ENCODE measurements at places on chromosomes 5 and 9.

GRCh38 chr9:108022246-108022935 is 532.8 kb upstream of the KLF4 start:
- no peak for DNase-seq

DNA sequence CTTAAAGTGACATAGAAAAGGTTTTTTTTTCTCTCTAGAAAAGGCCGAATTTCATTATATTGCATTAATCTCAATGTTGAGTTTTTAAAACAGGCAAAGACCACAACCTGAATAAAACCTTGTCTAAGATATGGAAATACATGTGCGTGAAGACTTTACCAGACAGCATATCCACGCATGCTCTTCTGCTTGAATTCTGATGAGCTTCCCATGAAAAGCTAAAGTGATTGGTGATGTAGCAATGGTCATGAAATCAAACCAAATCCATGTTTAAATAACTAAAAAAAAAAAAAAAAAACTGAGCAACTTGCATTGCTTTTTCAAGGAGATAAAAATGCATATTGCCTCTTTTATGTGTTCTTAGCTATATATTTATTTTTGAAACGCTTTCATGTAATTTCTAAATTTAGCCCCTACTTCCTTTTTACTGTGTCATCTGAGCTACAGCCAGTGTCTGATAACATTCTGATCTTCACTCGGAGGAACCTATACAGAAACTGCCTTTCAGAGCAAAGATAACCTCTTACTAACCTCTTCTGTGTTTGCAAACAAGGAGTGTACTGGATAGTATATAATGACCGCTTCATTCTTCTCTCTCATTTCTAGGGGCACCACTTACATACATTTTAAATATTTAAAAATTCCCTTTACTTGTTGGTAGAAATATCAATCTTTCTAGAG is 179.1 kb upstream of the GNA14 start:
- DNase-seq, result no peak

- peak; percentile 59 for DNase-seq
Measured at GRCh38 chr5:75510836-75511434, 494 bp downstream of the CERT1 start.

DNA sequence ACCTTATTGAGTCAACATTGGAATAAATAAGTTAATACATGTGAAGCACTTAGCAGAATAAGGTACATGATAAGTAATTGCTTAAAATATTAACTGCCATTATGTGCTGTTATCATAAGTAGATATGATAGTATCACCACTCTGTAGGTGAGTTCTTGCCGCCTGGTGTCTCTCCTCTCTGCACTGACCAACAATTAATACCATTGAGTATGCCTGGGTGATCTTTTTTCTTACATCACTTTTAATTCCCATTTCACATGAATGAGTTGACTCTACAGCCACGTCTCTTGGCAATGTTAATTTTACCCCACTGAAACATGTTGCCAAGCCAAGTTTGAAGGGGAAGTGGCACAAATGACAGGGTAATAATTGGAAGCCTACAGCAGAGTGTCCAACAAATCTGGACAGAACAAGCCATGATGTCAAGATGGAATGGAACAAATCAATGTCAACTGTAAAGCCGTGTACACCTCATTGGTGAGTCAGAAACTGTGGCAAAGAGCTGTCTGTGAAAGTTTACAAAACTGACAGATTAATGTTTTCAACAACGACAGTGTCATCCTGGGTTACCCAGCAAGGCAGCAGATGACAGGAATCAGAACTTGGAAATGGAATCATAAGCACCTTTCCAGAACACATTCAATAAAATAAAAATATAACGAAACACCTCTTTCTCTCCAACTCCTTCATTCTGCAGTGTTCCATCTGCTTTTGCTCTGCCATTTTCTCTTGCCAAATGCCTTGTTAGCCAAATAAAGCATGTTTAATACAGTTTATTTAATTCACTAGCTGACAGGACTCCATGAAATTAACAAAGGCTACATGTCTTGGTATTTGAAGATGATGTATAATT is 330.9 kb downstream of the CTNND2 start:
- no peak for DNase-seq

- DNase-seq, result no peak
Measured at GRCh38 chr5:9313751-9314150, 232.1 kb downstream of the SEMA5A start.

- DNase-seq, result no peak
Measured at GRCh38 chr5:14118551-14119320, 24.4 kb upstream of the TRIO start.

DNA sequence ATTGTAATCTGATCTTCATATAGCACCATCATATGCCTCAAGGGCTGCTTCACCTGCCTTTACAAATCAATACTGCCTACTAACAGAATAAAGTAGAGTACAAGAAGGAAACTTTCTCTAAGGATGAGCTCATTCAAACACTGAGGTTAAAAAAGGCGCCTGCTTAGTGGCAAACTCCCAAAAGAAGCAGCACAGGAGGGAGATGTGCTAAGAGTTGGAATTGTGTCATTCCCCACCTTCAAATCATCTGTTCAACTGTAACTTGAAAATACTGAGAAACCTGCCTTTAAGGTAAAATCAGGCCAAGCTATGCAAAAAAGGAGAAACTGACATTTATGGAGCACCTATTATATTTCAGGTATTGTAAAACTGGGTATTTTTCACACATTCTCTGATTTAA is 560.6 kb downstream of the PTPRD start:
- DNase-seq, result no peak

DNA sequence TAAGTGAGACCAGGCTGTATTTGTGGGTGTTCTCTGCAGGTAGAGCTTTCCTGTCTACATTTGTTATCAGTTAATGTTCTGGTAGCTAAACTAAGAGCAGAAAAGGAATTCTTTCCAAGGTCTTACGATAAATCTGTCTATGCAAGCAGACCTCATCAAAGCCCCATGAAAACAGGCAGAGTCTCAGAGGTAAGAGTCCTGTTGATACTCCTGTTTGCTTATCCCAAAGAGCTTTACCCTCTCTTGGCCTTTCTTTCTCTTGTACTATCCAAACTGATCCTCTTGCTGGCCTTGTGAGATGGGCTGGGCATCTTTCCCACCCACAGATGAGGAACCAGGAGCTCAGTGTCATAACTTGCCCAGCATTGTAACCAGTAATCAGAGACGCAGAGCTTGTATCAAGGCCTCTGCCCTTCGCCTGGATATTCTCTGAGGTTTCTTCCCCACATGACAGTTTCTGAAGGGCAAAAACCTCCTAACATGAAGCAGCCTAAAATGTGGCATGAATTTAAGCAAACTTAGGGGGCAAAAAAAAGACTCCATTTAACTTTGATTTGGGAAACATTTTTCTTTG is 33.5 kb downstream of the PRKACG start:
- no peak for DNase-seq

- DNase-seq, result no peak
Measured at GRCh38 chr9:1222511-1222910, 172.4 kb downstream of the DMRT2 start.

DNA sequence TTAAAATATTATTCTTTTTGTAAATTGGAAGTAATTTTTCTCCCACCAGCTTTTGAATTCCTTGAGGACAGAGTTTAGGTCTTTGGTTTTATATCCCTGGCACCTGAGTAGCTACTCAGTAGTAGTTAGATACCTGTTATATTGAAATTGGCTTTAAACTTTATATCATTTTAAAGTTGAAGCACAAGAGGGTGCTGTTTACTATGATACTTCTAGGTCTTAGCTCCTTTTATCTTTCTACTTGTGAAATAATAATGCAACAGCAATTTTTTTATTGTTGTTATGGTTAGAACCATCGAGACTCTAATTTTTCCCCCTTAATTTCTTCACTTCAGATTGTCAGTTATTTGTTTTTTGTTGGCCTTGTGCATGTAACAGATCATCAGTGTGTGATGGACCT is 46.3 kb downstream of the AP3S1 start:
- DNase-seq, result no peak

GRCh38 chr5:6899221-6899620 is 186.0 kb downstream of the TENT4A start:
- no peak for DNase-seq

DNA sequence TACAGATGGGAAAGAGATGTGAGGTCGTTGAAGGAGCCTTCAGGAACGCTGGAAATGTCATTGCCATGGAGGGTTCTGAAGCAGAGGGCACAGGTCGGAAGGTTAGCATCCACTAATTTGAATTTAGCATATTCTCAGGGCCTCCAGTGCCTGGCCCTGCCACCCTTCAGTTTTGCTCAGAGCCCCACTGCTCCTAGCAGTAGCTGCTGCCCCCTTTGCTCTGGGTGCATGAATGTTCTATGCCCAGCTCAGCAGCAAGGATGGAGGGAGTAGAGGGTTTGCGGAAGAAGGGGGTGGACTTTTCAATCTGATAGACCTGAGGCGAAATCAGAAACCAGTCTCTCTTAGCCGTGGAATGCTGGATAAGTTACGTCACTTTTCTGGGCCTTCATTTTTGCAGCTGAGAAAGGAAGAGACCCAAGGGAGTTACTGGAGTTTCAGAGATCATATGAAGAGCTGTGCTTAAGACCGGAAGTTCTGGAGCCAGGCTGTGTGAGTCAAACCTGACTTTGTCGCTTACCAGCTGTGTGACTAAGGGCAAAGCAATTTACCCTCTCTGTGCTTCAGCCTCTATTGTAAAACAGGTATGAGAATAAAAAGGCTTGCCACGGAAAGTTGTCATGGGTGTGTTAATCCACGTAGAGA is 133.2 kb upstream of the PANK3 start:
- no peak for DNase-seq

GRCh38 chr5:40359832-40360231 is 319.9 kb upstream of the PTGER4 start:
- DNase-seq, result no peak

DNA sequence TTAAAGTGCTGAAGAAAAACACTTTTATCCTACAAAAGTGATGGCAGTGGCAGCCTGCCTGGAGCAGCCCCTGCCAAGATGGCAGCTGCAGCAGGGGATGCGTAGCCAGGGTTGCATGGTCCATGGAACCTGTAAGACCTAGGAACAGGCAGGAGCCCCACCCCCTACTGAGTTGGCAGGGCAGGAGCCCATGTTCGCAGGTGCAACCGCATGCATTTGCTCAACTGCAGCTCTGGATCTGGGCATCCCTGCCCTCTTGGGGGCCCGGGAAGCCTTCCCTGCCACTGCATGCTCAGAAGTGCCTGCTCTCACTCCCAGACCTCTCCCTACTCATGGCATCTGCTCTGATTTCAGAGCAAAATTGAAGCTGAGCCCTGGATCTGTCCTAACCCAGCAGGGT is 779.6 kb downstream of the CDH18 start:
- no peak for DNase-seq

DNA sequence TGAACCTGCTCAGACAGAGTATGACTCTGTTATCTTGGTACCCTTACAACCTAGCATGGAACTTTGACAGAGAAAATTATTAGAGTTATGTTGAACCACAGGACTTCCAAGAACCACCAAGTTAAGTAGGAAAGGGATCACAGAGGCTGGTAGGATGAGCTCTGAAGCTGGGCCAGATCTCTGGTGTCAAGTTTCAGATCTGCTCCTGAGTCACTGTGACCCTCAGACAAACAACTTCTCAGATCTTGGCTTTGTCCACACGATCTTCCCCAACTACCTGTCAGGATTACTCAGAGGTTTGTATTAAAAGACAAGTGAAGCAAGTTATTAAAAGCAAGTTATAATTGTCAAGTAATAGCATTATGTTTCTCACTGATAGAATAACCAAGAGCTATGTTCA is 189.0 kb downstream of the SEC61B start:
- no peak for DNase-seq

DNA sequence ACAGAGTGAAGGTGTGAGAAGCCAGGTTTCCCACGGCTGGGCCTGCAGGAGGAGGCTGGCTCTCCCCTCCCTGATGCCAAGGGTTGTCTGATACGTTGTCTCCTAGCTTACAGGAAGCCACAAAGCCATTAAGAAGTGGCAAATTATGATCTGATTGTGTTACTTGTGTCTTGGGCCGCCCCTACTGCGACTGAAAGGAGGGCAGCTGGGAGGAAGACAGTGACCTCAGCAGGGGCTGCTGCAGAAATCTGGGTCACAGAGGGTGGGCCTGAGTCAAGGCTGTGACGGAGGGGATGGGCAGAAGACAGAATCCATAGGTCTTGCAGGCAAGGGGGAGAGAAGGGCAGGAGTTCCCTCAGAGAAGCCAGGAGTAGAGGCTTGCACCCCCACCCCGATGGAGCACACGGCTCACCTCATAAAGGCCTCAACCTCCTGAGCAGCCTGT is 145.0 kb downstream of the FSTL4 start:
- no peak for DNase-seq

DNA sequence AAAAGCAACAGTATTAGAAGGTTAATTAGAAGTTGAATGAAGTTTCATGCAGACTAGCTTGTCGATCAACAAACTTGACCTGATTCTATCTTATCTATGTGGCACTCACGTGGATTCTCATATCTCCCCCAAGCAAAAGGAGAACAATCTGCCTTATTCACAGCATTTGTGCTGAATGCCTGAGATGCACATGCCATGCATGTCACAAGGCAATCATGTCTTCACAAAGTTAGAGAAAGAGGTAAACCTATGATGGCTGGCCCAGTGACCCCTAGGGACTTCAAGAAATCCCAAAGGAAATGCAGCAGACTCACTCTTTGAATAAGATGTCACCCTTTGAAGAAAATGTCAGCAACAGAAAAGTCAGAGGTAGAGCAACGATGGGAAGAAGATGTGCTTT is 17.6 kb upstream of the SHOC1 start:
- DNase-seq, result no peak

DNA sequence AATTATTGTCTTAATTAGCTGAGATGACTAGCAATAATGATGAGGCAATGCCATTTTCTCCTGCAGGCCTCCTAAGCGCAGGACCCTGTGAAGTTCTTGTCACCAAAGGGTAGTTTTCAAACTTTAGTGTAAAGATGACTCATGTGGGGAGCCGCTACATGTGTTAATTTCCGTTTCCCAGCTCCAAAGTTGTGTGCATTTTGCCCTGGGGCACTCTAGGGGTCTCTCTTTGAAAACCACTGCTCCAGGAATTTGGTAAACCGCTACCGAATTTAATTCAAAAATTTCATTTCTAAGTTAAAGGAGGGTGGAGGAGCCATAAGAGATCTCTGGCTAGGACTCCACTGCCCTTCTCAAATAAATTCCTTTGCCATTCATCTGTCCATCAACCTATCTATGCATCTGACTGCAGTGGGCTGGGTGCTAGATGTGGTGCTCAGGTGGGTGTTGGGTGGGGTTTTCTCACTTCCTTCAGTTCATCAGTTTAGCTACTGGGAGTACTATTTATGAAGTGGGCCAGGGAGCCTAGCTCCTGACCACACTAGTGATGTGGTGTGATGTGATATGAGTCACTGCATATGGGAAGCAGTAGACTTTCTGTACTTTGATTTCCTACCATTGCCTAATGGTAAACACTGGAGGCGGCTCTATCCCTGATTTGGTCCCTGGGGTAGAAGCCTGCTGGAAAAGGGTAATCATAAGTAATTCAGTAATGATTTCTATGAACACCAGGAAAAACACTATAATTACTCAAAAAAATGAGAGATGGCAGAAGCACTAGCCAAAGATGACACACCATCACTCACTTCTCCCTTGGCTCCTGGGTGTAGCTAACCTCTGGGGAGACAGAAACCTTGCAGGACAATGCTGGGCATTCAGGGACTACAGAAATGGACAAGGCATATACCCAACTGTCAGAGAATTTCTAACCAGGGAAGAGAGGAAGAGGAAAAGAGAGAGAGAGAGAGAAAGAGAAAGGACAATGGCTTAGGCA is 4.0 kb upstream of the ZSWIM6 start:
- DNase-seq, result peak; percentile 43
